CD8-positive, alpha-beta memory T cell (primary cell): ENCODE measurements at places on chromosomes 2 and 18.

- no peak overlapping the region for H3K4me3 ChIP-seq
- H3K4me1 ChIP-seq: no peaks in the 10 kb centered on the region
- H3K36me3 ChIP-seq: no peaks in the 10 kb centered on the region
- H3K27me3 ChIP-seq: no peaks in the 10 kb centered on the region
- H3K27ac ChIP-seq: no peak overlapping the region
Observed at GRCh38 chr18:9638886-9639285, 24.5 kb upstream of the PPP4R1 start.

GRCh38 chr2:167196461-167197252, 308.4 kb downstream of the XIRP2 start:
- H3K36me3 ChIP-seq: no peaks in the 10 kb centered on the region
- no peak overlapping the region for H3K4me3 ChIP-seq

DNA sequence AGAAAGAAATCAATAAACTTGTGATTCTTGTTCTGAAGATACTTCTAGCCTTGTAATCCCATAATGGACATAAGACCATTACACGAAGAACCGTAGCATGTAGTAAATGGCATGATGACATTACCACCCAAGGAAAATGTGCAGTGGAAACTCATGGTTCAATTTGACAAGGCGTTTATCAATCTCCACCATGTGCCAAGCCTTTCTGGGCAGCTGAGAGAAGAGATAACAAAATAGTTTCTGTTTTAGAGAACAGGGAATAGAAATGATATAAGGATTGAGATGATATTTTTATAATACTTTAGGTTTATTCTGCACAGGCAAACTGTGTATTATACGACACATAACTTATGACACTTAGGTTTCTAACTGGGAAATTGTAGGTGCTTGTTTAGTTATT, 19.2 kb downstream of the ABI2 start:
- H3K4me3 ChIP-seq: no peak overlapping the region
- H3K4me1 ChIP-seq: no peaks in the 10 kb centered on the region
- no peaks in the 10 kb centered on the region for H3K27me3 ChIP-seq

DNA sequence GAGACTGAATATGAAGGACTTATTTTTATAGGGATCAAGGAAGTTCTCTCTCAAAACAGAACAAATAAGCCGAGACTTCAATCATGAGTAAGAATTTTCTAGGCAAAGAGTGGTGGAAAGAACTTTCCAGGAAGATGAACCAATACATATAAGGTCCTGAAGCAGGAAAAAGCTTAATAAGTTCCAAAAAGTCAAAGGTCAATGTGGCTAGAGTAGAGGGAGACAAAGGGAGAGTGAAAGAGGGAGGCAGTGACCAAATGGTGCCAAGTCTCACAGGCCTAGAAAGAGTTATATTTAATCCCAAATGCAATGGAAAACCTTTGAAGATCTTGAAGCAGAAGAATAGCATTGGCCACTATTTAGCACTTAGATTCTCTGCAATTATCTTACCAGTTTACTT, 56.0 kb downstream of the PDE11A start:
- DNase-seq: no peak
- H3K4me3 ChIP-seq: no peak overlapping the region
- no peaks in the 10 kb centered on the region for H3K4me1 ChIP-seq
- H3K36me3 ChIP-seq: no peaks in the 10 kb centered on the region
- no peak overlapping the region for H3K27ac ChIP-seq

GRCh38 chr18:13889671-13890070, 25.7 kb downstream of the MC2R start:
- no peaks in the 10 kb centered on the region for H3K4me1 ChIP-seq
- no peaks in the 10 kb centered on the region for H3K27me3 ChIP-seq
- no peak overlapping the region for H3K27ac ChIP-seq

DNA sequence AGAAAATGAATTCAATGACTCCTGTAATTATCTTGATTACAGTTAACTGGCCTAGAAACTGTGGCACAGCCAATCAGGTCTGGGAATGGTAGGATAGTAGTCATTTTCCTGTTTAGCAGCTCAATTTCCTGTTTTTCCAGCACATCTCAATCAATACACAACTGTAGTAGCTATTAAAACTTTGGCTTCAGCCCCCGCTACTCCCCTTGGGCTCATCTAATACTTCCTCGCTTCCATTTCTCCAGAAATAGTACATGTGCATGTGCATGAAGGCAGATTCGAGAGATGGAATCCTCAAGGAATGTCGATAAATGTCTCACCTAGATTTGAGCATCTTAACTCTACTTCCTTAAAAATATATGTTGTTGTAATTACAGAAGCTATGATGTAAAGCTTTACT, 9.7 kb downstream of the COBLL1 start:
- no peak overlapping the region for H3K4me3 ChIP-seq
- H3K27ac ChIP-seq: no peak overlapping the region
- no peaks in the 10 kb centered on the region for H3K36me3 ChIP-seq
- H3K27me3 ChIP-seq: no peaks in the 10 kb centered on the region
- no peak for DNase-seq

- H3K4me3 ChIP-seq: no peak overlapping the region
- DNase-seq: no peak
- no peaks in the 10 kb centered on the region for H3K36me3 ChIP-seq
- H3K4me1 ChIP-seq: peaks cover 85% of the 10 kb centered on the region
Observed at GRCh38 chr2:98710734-98711133, 20.2 kb downstream of the MGAT4A start.

- no peaks in the 10 kb centered on the region for H3K4me1 ChIP-seq
- H3K27ac ChIP-seq: no peak overlapping the region
- H3K36me3 ChIP-seq: no peaks in the 10 kb centered on the region
- H3K4me3 ChIP-seq: no peak overlapping the region
- DNase-seq: no peak
- no peaks in the 10 kb centered on the region for H3K27me3 ChIP-seq
Observed at GRCh38 chr18:49519101-49519971, 32.3 kb upstream of the C18orf32 start.

GRCh38 chr2:41663056-41663455, 384.8 kb upstream of the PKDCC start:
- no peaks in the 10 kb centered on the region for H3K27me3 ChIP-seq
- DNase-seq: no peak
- no peaks in the 10 kb centered on the region for H3K36me3 ChIP-seq

- no peaks in the 10 kb centered on the region for H3K4me1 ChIP-seq
- DNase-seq: no peak
- no peak overlapping the region for H3K27ac ChIP-seq
- H3K4me3 ChIP-seq: no peak overlapping the region
- H3K36me3 ChIP-seq: no peaks in the 10 kb centered on the region
Observed at GRCh38 chr2:99974275-99974674, 168.1 kb downstream of the AFF3 start.

- H3K36me3 ChIP-seq: no peaks in the 10 kb centered on the region
- no peaks in the 10 kb centered on the region for H3K27me3 ChIP-seq
- no peaks in the 10 kb centered on the region for H3K4me1 ChIP-seq
- DNase-seq: no peak
- H3K4me3 ChIP-seq: no peak overlapping the region
Observed at GRCh38 chr2:72024451-72025175, 123.0 kb downstream of the CYP26B1 start.

DNA sequence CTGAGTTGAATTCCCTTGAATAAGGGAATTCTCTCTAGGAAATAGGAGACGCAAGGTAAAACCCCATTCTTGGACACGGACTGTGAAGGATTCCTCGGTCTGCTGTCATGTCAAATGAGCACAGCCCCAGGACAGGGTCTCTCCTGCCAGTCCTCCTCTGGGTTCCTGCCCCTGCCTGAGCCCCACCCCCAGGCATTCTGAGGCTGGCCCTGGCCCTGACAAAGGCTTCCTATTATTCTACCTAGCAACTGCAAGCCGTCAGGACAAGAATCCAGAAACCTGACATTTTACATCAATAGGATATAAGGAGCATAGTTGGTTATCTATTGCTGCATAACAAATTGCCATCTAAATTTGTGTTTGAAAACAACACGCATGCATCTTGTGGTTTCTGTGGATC, 253.3 kb upstream of the AGAP1 start:
- DNase-seq: no peak
- H3K36me3 ChIP-seq: no peaks in the 10 kb centered on the region
- no peak overlapping the region for H3K27ac ChIP-seq
- H3K27me3 ChIP-seq: no peaks in the 10 kb centered on the region
- H3K4me1 ChIP-seq: no peaks in the 10 kb centered on the region
- no peak overlapping the region for H3K4me3 ChIP-seq

- H3K4me1 ChIP-seq: peaks cover 10% of the 10 kb centered on the region
- H3K36me3 ChIP-seq: no peaks in the 10 kb centered on the region
- no peak overlapping the region for H3K27ac ChIP-seq
- DNase-seq: no peak
- no peaks in the 10 kb centered on the region for H3K27me3 ChIP-seq
Observed at GRCh38 chr2:134226601-134227000, 27.3 kb upstream of the MGAT5 start.

- H3K4me1 ChIP-seq: peaks cover 4% of the 10 kb centered on the region
- no peak overlapping the region for H3K4me3 ChIP-seq
- H3K27ac ChIP-seq: no peak overlapping the region
- DNase-seq: no peak
- no peaks in the 10 kb centered on the region for H3K27me3 ChIP-seq
- H3K36me3 ChIP-seq: no peaks in the 10 kb centered on the region
Observed at GRCh38 chr2:199851883-199852282, 891 bp upstream of the FTCDNL1 start.

GRCh38 chr2:150020221-150020620, 432.6 kb upstream of the MMADHC start:
- no peaks in the 10 kb centered on the region for H3K4me1 ChIP-seq
- DNase-seq: no peak
- no peak overlapping the region for H3K27ac ChIP-seq

- no peak for DNase-seq
- no peak overlapping the region for H3K4me3 ChIP-seq
- H3K27ac ChIP-seq: no peak overlapping the region
- no peaks in the 10 kb centered on the region for H3K27me3 ChIP-seq
Observed at GRCh38 chr18:68448736-68449135, 266.2 kb downstream of the TMX3 start.

GRCh38 chr2:203819434-203820133, 48.0 kb upstream of the CTLA4 start:
- H3K36me3 ChIP-seq: no peaks in the 10 kb centered on the region
- DNase-seq: no peak
- H3K4me1 ChIP-seq: peaks cover 9% of the 10 kb centered on the region
- no peak overlapping the region for H3K27ac ChIP-seq
- no peak overlapping the region for H3K4me3 ChIP-seq
- no peaks in the 10 kb centered on the region for H3K27me3 ChIP-seq

GRCh38 chr2:182404975-182405561, 21.8 kb downstream of the PDE1A start:
- no peaks in the 10 kb centered on the region for H3K27me3 ChIP-seq
- no peaks in the 10 kb centered on the region for H3K4me1 ChIP-seq
- H3K27ac ChIP-seq: no peak overlapping the region
- H3K36me3 ChIP-seq: no peaks in the 10 kb centered on the region
- DNase-seq: no peak

DNA sequence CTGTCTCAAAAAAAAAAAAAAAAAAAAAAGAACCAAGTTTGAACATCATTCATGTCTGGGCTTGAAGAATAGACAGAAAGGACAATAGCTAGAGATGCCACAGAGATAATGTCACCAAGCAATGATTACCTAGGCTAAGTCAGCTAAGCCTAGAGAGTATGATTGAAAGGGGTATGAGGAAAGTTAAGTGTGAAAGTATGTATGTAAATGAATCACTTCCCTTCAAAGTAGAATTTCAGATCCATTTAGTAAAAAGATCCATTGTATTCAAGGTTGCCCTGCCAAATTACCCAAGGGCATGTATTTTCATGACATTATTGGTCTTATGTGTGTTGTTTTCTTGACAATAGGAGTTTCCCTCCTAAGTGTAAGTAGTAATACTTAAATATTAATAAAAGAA, 34.1 kb upstream of the SLC39A10 start:
- H3K36me3 ChIP-seq: no peaks in the 10 kb centered on the region
- H3K4me1 ChIP-seq: no peaks in the 10 kb centered on the region
- H3K27me3 ChIP-seq: no peaks in the 10 kb centered on the region
- no peak overlapping the region for H3K27ac ChIP-seq
- no peak overlapping the region for H3K4me3 ChIP-seq

- no peak overlapping the region for H3K27ac ChIP-seq
- no peaks in the 10 kb centered on the region for H3K27me3 ChIP-seq
- H3K4me3 ChIP-seq: no peak overlapping the region
- peaks cover 42% of the 10 kb centered on the region for H3K36me3 ChIP-seq
Observed at GRCh38 chr2:208280234-208280633, 14.2 kb downstream of the PIKFYVE start.

GRCh38 chr2:129437725-129438124, 541.7 kb upstream of the RAB6C start:
- DNase-seq: no peak
- no peaks in the 10 kb centered on the region for H3K4me1 ChIP-seq
- H3K27me3 ChIP-seq: no peaks in the 10 kb centered on the region
- no peak overlapping the region for H3K4me3 ChIP-seq
- H3K36me3 ChIP-seq: no peaks in the 10 kb centered on the region

DNA sequence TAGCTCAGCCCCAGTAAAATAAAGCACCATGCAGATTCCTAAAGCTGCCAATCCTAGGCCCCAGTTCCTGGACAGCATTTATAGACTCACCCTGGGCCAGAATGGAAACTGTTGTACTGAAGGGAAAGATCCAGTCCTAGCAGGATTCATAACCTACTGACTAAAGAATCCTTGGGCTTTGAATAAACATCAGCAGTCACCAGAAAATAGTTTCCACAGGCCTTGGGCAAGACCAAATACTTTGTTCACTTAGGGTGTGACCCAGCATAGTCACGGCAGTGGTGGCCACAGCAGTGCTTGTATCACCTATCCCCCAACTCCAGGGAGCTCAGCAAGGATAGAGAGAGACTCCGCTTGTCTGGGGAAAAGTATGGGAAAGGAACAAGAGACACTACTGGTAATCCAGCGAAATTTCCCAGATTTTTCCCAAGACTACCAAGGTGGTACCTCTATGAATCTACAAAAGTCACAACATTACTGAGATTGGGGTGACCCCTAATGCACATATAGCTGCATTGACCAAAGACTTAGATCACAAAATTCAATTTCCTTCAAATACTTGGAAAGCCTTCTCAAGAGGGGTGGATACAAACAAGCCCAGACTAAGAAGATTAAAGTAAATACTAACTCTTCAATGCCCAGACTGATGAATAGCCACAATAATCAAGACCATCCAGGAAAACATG, 748.1 kb upstream of the LRATD1 start:
- no peaks in the 10 kb centered on the region for H3K36me3 ChIP-seq
- H3K4me1 ChIP-seq: no peaks in the 10 kb centered on the region
- H3K27me3 ChIP-seq: no peaks in the 10 kb centered on the region
- H3K27ac ChIP-seq: no peak overlapping the region

DNA sequence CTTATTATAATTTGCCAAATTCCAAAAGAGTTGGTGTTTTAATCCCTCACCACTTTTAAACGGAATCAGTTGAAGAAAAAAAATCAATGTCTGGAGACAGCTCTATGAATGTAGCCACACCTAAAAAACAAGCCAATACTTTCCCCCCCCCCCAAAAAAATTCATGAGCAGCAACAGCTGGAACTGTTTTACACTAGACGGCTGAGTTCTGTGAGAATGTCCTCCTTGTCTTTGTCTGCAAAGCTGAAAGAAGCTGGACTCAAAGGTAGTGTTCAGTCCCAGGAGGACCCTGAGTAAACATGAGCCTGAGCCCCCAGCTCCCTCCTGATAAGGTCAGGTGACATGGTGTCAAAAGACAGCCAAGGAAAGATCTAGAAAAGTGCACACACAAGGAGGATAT, 68.2 kb downstream of the ZNF521 start:
- no peaks in the 10 kb centered on the region for H3K27me3 ChIP-seq
- H3K27ac ChIP-seq: no peak overlapping the region
- no peak for DNase-seq
